ENCODE measurements at places on chromosomes 6 and 20.

GRCh38 chr6:12522347-12522746 is 194.2 kb upstream of the PHACTR1 start:
- peak; percentile 61 for DNase-seq

DNA sequence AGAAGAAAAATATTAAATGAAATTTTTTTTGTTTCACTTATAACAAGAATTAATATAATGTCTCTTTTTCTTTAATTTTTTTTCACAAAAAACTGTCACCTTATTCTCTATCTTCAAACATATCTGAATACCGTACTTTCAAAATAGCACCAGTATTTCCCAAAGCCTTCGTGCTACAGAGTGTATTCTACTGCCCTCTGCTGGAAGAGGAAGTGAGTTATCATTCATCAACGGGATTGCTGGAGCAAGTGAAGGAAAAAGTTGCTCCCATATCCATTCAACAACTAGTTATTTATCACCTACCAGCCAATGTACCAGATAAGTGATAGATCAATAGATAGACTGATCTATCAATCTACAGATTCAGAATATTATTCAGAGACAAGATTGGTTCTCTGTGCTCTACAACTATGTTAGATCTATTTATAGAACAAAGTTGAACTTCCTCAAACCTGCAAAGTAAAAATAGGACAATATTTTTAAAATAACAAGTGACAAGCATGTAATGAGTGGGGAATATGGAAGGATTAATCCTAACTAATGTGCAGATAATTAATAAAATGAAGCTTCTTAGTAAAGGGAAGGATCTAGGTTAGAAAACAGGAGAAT is 26.7 kb upstream of the TFAP2B start:
- DNase-seq, result peak; percentile 26

GRCh38 chr20:4064144-4064909 is 49.0 kb upstream of the RNF24 start:
- DNase-seq, result peak; percentile 93

- no peak for DNase-seq
Observed at GRCh38 chr6:167294241-167294640, 3.1 kb downstream of the UNC93A start.

DNA sequence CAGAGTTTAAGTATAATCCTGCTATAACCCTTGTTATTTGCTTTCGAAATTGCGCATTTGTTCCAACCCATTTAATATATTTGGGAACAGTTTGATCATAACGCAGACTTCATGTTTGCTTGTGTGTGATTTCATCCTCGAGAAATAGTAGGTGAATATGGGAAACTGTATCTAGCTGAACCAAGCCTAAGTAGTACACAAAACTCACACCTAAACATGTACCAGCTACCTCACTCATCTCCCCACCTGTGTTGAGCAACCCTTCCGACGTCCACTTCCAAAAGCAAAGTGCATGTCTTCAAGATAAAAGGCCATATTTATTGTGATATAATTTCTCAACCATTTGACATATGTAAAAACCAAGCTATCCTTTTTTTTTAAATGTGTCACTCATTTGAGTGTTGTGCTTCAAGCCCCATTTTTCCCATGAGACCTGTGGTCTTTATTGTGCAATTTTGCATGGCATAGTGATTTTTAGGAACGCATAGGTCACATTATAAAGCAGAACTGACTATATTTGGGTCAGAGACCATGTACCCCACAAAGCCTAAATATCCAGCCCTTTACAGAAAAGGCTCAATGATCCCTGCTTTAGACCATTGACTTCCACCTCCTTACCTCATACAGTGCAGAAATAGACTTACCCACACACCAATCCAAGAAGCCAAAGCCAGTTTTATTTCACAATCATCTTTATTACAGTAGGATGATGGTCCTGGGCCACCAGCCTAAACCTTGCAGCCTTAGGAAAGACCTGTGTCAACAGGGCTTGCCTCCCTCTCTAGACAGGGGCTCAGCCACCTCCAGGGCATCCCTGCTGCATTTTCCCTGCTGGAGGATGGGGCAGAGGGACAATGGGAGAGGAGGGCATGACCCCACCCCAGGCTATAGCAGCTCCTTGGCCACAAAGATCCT is 7.1 kb downstream of the CCND3 start:
- DNase-seq, result no peak

DNA sequence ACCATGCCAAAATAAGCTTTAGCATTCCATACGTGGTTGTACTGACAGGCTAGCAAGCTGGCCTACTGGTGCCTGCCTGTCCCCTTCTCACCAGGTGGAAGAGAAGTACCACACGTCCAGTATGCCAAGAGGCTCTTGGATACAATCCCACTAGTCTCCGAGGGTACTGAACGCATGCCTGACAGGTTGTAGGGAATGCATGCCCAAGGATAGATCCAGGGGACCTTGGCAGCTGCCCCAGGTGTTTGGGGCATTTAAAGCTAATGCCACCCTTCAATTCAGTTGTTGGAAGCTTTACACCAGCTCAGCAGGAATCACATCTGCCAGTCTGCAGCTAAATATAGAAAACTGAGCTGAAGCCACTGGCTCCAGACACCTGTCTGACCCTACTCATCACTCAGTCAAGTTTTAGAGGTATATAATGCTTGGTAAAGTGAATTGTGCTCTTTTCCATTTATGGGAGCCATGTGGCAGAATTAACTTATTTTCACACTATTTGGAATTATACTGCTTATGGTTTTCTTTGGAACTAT is 4.9 kb downstream of the TUBB2B start:
- DNase-seq, result no peak
